ENCODE measurements at places on chromosomes 11 and 22.
A peak's percentile ranks its signal among the peaks of the same experiment; 100 is the strongest.

DNA sequence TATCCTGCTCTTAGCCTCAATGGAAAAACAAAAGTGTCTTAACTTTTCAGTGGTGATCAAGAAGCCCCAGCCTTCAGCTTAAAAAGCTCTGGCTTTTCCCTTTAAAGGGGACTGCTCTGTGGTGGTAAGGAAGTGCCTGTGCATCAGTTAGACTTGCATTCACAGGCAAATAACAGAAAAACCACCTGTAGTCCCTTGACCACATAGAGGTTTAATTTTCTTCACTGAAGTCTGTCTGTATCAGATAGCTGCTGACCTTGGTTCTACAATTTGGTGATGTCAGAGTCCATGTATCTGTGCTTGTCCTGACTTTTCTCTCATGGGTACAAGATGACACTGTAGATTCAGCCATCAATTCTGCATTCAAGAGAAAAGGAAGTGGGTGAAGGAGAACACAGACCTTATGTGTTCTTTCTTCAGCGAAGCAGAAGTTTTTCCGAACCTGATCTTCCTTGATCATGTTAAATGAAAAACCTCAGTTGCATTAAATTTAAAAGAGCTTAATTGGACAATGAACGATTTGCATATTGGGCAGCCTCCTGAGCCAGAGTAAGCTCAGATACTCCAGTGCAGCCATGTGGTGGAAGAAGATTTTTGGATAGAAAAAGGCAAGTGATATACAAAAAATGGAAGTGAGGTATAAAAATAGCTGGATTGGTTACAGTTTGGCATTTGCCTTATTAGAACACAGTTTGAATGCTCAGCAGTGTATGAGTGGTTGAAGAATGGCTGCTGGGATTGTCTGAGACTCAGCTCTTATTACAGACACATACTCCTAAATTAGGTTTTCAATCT lies 43.2 kb upstream of the RDX start:
- DNase-seq = no peak

GRCh38 chr22:35514366-35514765 lies 26.3 kb upstream of the RASD2 start:
- no peak for DNase-seq

DNA sequence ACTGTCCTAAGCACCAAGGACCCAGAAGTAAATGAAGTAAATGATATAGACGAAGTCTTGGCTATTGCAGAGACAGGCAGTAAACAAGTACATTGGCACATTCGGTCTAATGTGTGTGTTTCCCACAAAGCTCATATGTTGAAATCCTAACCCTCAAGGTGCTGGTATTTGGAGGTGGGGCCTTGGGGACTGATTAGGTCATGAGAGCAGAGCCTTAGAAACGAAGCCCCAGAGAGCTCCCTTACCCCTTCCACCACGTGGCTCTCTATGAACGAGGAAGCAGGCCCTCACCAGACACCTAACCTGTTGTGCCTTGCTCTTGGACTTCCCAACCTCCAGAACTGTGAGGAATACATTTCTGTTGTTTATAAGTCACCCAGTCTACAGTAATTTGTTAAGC lies 14.9 kb downstream of the CLMP start:
- DNase-seq = no peak

DNA sequence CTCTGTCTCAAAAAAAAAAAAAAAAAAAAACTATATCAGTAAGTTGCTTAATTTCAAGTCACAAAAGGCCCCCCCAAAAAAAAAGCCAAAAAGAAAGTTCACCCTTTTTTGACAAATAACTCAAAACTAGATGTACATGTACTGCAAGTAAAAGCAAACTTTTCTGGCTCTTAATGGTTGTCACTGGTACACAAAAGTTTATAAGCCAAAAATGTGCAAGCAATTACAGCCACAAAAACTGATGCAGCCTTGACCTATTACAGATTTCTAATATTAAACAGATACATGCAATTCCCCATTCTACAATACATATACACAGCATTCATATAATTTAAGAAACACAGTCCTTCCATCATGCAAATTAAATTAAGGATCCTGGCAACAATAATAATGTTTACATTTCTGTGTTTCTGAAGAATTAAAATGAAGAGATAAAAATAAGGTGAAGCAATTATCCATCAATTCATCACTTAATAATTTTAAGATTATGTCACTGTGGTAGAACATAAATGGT lies 18.6 kb downstream of the PICALM start:
- DNase-seq = no peak

DNA sequence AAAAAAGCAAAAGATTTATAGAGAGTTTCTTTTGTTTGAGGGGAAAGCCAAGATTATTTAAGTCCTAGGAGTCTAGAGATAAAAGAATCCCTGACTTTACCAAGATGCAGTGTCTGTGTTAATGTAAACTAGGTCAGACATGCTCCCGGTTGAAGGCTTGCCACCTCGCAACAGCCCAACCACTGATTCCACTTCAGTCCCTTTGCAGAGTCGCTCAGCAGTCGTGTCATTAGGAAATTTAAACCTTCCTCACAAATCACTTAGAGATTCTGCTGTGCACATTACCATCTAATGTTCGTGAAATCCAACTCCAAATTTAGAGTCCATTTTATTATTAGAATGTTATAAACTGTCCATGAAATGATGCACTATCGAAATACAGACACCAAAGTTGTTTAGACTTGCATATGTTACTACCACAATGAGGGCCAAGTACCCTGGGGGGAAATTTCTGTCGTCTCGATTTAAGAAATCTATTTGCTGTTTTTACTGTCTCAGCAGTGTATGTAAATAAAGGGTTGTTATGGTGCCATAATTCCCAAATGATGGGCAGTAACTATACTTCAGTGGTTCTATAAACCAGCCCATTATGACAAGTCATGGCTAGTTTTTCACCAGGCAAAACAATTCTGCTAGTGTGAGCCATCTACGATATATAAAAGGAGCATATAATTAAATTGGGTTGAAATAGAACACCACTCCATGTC lies 101.4 kb upstream of the MTNR1B start:
- no peak for DNase-seq

DNA sequence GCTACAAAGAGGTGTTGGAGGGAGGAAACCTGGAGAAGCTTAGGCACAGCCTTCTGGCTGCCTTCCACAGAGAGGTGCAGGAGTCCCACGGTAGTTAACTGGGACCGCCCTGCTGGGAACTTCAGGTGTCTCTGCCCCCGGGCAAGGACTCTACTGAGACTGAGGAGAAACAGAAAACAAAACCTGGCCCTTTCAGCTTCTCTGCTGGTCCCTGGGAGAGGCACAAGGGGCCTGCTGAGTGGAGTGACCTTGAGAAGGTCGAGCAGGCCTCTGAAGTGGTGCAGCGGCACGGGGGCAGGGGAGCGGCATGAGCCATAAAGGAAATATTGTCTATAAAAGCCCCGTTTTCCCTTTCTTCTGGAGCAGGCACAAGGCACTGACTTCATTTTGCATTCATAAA lies 38.9 kb downstream of the NTM start:
- no peak for DNase-seq

DNA sequence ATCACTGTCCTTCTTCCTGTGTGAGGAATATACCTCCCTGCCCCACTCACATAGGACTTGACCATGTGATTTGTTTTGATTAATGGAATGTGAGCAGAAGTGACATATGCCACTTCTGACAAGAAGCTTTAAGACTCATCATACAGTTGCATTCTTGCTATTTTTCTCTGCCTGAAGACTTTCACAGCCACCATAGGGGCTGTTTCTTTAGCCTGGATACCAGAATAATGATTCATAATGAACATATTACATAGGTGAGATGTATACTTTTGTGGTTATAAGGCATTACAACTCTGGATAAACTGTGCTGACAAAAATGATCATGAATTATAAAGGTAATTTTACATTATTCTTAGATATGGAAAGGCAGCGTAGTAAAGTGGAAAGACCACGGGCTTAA lies 798.0 kb downstream of the DLG2 start:
- no peak for DNase-seq

DNA sequence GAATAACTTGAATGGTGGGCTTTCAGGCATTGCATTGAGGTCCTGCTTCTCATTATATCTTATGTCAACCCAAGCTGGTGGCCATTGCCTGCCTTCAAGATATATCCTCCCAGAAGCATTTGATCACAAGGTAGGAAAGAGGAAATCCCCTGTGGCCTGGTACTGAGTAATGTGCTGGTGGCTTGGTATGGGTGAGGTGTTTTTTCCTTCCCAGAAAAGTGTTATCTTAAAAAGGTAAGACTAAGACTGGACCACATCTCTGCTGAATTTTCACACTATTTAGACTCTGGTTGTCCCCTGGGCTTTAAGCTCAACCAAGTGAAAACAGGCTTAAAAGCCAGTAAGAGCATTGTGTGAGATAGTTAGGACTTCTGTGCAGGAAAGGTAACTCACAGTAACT lies 3.7 kb downstream of the INSC start:
- no peak for DNase-seq

DNA sequence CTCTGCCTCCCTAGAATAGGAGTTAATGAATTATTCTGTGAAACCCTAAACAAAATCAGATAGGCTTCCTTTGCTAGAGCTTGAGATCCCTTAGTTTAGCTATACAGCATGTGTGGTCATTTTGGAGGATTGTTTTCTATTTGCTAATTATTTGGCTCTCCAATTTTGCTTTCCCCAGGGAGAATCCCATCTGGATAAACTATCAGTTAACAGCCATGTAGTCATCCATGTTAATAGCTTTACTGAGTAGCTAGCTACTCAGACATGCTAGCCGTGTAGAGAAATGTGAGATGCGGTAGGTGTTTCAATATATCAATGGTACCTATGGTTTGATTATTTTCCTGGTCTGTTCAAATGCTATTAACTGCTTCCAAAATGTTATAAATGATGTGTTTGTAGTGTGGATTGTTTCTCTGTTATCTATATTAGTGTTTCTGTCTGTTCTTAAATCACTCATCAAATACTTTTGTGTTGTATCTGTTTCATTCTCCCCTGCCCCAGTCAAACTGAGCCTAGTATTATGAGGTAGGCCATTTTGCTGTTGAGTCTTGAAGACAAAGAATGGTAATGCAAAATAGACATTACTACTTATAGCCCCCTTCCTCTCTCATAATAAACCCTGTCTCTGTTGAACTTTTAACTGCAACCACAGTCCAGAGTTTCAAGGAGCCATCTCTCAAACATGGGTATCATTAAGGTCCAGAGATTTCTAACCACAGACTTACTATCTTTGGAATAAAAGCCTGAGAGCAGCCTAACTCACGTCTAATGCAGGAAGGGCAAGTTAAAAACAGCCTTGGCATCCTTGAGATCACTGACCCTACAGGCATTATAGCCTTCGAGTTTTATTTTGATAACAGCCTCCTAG lies 56.1 kb upstream of the GRAMD1B start:
- no peak for DNase-seq

DNA sequence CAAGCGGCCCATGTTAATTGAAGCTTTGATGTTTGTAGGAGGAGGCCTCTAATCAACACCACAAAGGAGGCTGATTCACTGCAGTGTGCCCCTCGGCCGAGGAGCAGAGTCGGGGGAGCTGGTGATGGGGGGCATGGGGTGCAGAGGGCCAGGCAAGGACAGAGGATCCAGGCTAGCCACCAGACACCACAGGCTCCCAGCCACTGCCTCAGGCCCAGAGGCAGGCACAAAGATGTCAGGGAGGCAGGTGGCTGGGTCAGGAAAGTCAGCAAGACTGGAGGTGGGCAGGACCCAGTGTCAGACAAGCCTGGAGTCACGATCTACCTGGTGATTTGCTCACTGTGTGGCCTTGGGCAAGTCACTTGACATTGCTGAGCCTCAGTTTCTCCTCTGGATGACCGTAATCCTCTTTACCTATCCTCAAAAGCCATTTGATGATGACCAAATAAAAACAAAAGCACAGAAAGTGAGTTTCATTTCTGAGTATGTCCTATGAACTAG lies 121.0 kb downstream of the BUD13 start:
- no peak for DNase-seq

GRCh38 chr22:41184679-41185078 lies 20.4 kb upstream of the L3MBTL2 start:
- no peak for DNase-seq

- DNase-seq = no peak
Observed at GRCh38 chr22:44666207-44666585, 35.8 kb upstream of the PRR5 start.

GRCh38 chr22:25057013-25057881 lies 104.7 kb downstream of the KIAA1671 start:
- peak; percentile 90 for DNase-seq

DNA sequence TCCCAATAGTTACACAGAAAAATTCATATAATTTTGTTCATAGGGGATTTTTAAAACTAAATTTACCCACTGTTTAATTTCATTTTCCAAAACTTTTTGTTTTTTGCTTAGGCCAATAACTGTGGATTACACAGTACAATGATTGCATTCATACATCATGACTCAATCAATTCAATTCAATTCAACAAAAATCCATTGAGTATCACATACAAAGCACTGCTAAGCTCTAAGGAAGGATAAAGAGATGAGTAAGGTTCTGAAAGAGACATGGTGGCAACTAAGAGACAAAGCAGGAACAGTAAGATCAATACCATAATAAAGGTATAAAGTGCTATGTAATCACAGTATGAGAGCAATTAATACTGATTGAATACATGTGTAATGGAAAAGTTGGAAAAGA lies 9.4 kb upstream of the LAYN start:
- no peak for DNase-seq

- DNase-seq = no peak
Observed at GRCh38 chr11:15910761-15911160, 445.6 kb downstream of the SOX6 start.

DNA sequence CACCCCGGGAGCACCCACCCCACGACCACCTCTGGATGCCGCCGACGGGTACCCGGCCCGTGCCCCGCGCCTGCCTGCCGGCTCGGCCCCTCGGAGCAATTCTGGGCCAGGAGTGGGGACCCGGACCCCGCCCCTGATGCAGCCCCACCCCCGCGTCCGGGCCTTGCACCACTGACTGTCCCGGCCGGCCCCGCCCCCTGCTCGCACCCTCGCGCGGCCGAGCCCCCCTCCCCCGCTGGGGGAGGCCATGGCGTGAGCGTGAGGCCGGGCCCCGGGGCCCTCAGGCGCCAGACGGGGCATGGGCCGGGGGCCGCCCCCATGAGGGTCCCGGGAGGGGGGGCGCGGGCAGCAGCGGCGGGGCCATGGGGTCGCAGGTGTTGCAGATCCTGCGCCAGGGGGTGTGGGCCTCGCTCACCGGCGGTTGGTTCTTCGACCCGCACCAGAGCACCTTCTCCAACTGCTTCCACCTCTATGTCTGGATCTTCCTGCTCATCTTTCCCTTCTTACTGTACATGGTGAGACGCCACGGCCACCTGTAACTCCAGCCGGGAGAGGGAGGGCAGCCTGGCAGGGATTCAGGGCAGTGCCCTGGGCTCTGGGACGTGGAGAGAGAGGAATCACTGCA lies 486 bp downstream of the PCNX3 start:
- DNase-seq = peak; percentile 62

DNA sequence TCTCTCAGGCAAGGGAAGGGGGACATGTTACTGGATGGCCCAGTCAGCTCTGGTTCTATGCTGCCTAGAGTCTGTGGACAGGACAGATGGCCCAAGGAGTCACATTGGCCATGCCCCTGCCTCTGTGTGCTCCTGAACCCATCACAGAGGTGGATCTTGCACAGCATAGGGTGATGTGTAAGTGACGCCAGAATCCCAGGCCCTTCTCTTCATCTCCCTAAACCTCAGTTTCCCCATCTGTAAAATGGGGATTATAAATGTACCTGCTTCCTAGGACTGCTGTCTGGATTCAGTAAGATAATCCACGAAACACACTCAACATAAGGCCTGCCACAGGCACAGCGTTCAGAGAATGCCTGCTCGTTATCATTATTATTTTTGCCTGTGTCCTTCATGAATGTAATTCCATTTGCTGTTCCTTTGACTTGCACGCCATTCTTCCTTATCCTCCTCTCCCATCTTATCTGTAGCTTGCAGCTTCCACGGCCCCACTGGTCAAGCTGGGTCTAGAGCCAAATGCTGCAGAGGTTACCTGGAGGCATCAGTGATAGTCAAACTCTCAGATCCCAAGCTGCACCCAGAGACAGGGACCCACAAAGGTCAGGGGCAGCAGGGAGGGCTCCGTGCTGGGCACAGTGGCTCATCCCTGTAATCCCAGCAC lies 207.0 kb downstream of the MN1 start:
- no peak for DNase-seq
